ENCODE measurements at places on chromosomes 7 and 10.

- DNase-seq: no peak
Observed at GRCh38 chr10:85925201-85925750, 441.3 kb downstream of the GRID1 start.

GRCh38 chr10:131736321-131736980 lies 164.4 kb upstream of the PPP2R2D start:
- DNase-seq: no peak

GRCh38 chr10:22150842-22151241 lies 67.0 kb downstream of the EBLN1 start:
- DNase-seq: no peak

DNA sequence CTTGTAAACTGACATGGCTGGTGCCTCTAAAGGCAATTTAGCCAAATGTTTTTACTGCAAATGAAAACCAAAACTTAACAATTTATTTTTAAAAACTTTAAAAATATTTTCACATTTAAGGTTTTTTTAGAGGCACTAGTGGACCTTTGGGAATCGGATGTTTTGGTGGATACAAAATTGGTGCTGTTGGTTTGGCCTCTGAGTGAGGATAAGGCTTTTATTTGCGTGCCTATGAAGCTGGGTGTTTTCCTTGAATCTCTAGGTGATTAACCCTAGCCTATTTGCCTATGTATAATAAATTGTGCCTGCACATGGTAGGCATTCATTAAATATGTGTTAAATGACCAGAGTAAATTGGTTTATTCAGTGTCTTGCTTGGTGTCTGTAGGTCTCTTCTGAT lies 2.9 kb upstream of the SGCE start:
- no peak for DNase-seq

- no peak for DNase-seq
Observed at GRCh38 chr7:73907554-73908122, 46.7 kb downstream of the TMEM270 start.

- no peak for DNase-seq
Observed at GRCh38 chr7:139131601-139132041, 22.1 kb upstream of the ZC3HAV1 start.

- peak; percentile 8 for DNase-seq
Observed at GRCh38 chr10:77405771-77406241, 231.8 kb downstream of the KCNMA1 start.

DNA sequence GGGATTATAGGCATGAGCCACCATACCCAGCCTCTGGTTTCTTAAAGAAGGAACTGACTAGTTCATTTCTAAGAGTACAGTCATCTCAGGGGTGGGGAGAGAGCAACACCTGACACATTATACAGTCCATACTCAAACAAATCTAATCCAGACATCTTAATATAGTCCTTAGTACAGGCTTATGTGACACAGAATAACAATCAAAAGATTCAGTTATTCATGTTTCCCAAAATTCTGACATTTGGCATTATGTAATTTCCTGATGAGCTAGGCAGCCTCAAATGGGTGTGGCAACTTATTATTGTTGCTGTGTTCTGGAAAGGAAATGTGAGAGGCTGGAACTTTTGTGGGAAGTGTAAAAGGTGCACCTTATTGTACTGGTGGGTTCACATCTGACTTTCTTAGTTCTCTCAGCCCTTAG lies 116.3 kb downstream of the WDFY4 start:
- no peak for DNase-seq

GRCh38 chr10:65751218-65751617 lies 1174.6 kb upstream of the LRRTM3 start:
- DNase-seq: no peak

GRCh38 chr7:33895025-33895804 lies 10.1 kb upstream of the BMPER start:
- DNase-seq: peak; percentile 69

DNA sequence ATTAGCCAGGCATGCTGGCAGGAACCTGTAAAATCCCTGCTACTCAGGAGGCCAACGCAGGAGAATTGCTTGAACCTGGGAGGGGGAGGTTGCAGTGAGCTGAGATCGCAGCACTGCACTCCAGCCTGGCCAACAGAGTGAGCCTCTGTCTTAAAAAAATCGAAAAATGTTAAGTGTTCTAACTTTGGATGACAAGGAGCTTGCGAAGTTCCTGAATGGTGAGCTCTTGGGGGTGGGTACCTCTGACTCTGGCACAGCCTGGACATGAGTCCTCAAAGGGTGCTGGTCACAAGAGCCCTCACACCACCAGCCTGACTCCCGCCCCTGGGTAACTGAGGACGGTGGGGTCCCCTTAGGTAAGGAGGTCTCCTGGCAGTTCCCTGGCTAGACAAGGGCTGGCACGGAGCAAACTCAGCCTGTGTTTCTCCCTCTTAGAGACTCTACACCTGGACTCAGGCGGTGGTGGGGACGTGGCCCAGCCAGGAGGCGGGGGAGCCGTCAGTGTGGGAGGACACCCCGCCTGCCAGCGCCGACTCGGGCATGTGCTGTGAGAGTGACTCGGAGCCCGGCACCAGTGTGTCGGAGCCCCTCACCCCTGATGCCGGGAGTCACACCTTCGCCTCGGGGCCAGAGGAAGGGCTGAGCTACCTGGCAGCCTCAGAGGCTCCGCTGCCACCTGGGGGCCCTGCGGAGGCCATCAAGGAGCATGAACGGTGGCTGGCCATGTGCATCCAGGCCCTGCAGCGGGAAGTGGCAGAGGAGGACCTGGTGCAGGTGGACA lies 24.1 kb downstream of the AMZ1 start:
- no peak for DNase-seq

DNA sequence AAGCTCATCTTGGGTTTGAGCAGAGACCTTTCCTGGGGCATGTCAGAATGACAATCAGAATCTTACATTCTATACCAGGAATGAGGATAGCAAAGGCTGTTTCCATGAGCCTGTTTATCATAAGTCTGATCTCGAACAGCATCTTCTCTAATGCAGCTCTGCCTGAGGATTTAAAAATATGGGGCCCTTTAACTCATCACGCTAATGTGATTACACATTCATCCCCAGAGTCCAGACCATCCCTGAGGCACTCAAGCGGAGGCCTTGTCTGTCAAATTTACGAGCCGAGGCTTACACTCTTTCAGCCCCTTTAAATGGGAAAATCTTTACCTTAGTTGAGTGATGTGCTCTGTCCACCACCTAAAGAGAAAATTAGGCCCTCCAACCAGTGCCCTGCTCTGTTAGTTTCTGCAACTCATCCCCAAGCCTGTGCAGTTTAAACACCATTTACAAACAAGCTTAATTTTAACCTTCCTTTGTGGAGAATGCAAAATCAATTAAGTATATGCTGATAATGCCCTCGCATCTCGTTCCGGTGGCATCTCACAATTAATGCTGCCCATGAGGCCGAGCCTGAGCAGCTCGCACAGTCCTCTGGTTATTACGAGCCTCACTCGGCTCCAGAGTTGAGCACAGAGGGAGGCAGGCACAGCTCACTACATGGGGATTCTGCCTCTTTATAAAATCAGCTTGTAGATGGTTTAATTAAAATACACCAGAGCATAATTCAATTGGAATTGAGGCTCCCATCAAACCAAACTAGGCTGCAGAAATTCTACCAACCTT lies 16.0 kb downstream of the CHST15 start:
- DNase-seq: no peak

DNA sequence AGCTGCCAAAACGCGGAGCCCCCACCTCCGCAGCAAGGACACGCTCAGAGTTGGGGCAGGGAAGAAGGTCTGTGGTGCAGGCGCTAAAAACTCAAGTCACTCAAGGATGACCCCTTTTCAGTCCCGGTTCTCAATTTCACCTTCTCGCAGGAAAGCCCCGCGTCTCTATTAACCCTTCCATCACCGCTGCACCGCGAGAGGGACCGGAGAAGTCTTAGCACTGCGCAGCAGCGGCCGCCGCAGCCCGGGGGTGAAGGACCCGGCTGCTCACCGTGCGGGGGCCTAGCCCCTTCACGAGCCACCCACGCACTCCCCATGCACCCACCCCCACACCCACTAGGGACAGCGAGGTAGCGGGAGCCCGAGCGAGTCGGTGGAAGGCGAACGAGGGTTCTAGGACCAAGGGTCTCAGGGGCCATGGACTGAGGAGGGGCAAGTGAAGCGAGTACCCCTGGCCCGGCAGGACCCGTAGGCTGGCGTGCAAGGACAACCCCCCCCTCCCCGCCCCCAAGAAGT lies 162.9 kb downstream of the SH3PXD2A start:
- DNase-seq: no peak

DNA sequence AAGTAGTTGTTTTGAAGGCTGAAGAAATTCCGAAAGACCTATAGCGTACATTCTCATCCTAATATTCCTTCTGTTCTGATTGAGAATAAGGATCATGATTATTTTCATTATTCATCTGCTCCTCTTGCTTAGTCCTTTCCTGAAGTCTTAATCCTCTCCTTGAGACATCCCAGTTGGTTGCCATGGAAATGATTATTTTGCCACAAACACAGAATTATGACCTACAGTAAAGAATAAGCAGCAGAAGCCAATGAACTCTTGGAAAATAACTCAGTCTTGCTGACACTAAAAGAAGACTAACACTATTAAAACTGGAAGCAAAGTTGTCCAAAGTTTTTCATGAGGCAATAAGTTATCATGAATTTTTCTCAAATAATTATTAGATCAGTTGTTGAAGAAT lies 47.8 kb upstream of the JAZF1 start:
- no peak for DNase-seq

- peak; percentile 67 for DNase-seq
Observed at GRCh38 chr7:155796381-155797261, 15.6 kb downstream of the SHH start.

DNA sequence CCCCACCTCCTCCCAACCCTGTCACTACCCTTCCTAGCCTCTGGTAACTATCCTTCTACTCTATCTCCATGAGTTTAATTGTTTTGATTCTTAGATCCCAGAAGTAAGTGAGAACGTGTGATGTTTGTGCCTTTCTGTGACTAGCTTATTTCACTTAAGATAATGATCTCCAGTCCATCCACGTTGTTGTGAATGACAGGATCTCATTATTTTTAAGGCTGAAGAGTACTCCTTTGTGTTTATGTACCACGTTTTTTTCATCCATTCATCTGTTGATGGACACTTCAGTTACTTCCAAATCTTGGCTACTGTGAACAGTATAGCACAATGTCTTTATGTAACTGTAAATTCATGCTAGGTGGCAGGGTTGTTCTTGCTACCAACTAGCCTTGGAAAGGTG lies 461.6 kb downstream of the PLXDC2 start:
- DNase-seq: no peak

DNA sequence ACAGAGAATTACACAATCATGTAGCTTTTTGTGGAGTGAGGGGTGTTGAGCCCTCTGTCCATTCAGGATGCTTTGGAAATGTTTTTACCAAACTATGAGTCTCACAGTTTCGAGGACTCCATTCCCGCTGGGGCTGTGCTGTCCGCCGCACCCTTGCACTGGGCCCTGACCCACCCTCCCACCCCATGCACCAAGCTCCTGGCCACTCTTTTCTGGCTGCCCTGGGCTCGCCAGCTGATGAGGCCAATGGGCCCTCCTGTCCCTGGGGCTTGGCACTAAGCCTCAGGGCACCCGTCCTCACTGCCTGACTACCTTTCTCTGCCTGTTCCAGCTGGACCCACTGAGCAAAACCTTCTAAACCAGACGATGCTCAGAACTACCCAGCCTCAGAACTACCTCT lies 332.1 kb downstream of the PTPRN2 start:
- no peak for DNase-seq

- DNase-seq: no peak
Observed at GRCh38 chr10:58618158-58618676, 105.5 kb downstream of the BICC1 start.

- DNase-seq: no peak
Observed at GRCh38 chr10:132898391-132899053, 43.8 kb downstream of the CFAP46 start.

DNA sequence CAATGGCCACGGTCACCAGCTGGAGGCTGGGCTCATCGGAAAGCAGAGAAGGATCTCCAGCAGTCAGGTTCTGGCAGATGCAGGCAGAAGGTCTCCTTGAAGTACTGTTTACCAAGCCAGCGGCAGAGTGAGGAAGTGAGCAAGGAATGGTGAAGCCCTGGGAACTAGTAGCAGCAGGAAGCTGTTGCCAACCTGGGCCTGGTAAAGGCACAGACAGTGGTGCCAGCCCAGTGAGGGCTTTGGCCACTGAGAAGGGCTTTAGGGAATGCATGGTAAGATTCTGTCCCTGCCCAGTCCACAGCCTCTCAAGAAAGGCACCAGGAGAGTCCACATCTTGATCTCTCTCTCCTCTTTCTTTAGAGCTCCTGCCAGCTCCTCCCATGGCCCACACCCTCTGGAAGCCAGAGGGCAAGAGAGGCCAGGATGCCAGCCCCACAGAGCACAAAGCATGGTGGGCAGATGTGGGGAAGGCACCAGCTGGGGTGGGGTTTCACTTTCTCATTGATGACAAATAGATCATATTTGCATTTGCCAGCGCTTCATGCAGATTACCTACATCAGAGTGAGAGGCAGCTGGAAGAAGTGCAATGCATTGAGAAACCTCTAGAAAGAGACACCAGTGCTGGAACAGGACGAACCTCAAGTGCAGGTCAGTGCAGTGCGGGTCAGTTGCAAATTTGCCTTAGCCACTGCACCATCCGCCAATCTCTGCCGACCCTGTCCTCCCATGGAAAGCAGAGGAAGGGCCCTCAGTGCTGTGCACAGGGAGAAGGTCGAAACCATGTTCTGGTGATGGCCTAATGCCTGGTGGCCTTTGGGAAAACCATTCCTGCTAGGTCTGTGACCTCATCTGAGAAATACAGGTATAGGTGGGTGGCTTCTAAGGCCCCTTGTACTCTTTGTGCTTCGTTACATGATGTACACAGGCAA lies 667.8 kb upstream of the MKI67 start:
- DNase-seq: no peak

DNA sequence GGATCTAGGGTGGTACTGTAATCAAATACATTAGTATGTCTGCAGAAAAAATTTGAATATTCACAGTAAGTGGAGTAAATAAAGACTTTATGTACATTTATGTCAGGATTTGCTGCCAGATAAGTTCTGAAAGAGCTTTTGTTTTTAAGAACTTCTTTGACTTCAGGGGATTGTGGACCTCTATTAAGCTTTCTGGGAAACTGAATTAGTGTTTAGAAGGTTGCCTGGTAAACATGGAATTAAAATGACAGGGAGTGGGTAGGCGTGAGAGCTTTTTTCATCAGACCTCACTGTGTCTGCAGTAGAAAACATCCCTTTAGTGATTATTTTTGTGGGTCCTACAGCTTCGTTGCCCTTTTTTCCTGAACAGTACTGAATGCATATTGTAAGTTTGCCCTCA lies 15.7 kb downstream of the SDHAF3 start:
- DNase-seq: no peak

DNA sequence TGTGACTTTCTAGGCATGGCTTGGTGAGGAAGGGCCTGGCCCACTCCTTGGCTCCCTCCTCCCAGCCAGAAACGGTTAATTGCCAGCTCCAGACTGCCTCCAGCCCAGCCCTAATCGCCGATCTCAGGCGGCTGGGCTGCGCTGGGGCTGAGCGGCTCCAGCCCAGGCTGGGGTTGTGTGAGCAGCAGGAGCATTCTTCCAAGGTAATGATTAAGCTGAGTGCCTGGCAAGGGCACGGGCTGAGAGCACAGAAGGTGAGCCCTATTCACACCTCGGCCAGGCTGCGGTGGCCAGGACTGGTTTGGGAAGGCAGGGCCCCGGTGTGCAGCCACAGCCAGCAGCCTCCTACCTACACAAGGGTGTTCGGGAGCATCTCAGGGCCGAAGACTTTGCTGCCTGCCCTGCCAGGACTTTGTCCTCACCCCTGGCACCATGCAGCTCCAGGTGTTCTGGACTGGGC lies at the start of gene TMEM72:
TSS of gene TMEM72 (plus strand) at position 257 of the 460 bp plus-strand sequence. CDS start at position 433, 176 bp downstream.
- no peak for DNase-seq
